Endothelial cell (in vitro differentiated cells): ENCODE measurements at places on chromosomes 7 and 10. TPM values are rescaled to one million over a fixed set of nuclear protein-coding genes. Genes with fewer than 3 reads are reported as not detected.

Gene C10orf88
- 9.9 TPM for total RNA-seq

Gene URGCP
- 13.0 TPM for total RNA-seq

Gene TMEM229A
- total RNA-seq = 0.26 TPM

Gene RAMP3
- total RNA-seq = 0.62 TPM

Gene PNLIPRP3
- total RNA-seq = not detected

Gene PNLIP
- not detected for total RNA-seq

Gene COL1A2
- total RNA-seq = 169 TPM

Gene IL2RA
- not detected for total RNA-seq

Gene STMP1
- 27.5 TPM for total RNA-seq

Gene HYAL4
- total RNA-seq = 3.1 TPM

Gene IFIT1B
- total RNA-seq = not detected

Gene PRF1
- not detected for total RNA-seq
